Neural crest cell (in vitro differentiated cells): ENCODE measurements at places on chromosomes 7 and 10. TPM values are rescaled to one million over a fixed set of nuclear protein-coding genes. Genes with fewer than 3 reads are reported as not detected.

The ZNF804B gene
- total RNA-seq, result not detected in 2 replicates

- no peak for DNase-seq
These were observed 40.5 kb downstream of the PDE6C start for GRCh38 chr10:93652857-93653256.

GRCh38 chr10:4801405-4801804, 24.6 kb upstream of the AKR1E2 start:
- DNase-seq, result no peak

DNA sequence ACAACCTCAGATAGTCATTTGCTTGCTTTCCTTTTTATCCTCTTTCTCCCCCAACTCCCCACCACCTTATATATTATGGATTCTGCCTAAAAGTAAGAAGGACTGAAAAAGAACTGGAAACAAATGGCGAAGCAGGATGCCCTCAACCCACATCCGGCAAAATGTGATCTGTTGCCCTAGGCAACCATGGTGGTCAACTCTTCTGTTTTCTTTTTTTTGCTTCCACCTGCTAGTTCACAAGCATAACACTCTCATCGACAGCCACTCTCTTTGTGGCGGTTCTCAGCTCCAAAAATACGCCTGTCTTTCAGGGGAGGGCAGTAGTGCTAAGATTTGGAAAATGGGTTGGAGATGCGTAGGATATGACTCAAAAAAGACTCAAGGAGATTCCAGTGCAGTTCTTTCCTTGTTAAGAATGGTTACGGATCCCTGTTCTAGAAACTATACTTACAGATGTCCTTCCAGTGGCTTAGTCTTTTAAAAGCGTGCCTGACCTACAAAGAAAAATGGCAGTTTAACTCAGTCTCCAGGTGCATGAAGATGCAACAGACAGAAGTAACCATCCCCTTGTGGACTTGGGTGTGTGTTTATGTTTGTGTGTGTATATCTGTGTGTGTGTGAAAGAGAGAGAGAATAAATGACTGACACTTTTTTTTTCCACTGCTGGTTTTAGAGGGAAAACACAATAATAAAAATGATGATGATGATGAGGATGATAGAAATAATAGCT, 10.7 kb downstream of the APBB1IP start:
- DNase-seq, result no peak

DNA sequence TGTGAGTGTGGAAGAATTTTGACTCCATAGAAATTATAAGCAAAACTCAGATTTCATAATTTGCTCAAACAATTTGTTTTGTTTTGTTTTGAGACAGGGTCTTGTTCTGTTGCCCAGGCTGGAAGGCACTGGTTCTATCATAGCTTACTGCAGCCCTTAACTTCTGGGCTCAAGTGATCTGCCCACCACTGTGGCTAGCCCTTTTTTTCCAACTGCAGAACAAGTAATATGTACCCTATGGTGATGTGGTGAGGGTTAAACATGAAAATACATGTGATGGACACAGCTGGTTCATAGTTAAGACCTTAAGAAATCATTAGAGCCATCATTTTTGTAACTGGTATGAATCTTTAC, 31.1 kb downstream of the CSTF2T start:
- no peak for DNase-seq
